Right renal pelvis (tissue), 4 donors: ENCODE measurements at places on chromosomes 2 and 18. TPM values are rescaled to one million over a fixed set of nuclear protein-coding genes. Genes with fewer than 3 reads are reported as not detected.

The ANKRD62 gene
- 0.05 TPM for polyA plus RNA-seq

The SLC38A11 gene
- polyA plus RNA-seq = 15.7 TPM

The CABYR gene
- polyA plus RNA-seq = 6.7 TPM

The GKN1 gene
- polyA plus RNA-seq = not detected

The SAG gene
- polyA plus RNA-seq = 0.08 TPM

The EGR4 gene
- not detected for polyA plus RNA-seq

The CXCR1 gene
- 0.08 TPM for polyA plus RNA-seq

The KCNF1 gene
- polyA plus RNA-seq = 1.2 TPM

The EMILIN1 gene
- 77.5 TPM for polyA plus RNA-seq

The RAX gene
- polyA plus RNA-seq = not detected

The STAT4 gene
- polyA plus RNA-seq = 6.5 TPM

The REG3G gene
- polyA plus RNA-seq = not detected

The DSG4 gene
- polyA plus RNA-seq = not detected

The TMEM169 gene
- polyA plus RNA-seq = 14.0 TPM

The LRPPRC gene
- 121 TPM for polyA plus RNA-seq

The G6PC2 gene
- polyA plus RNA-seq = 0.16 TPM

The MPP4 gene
- 0.17 TPM for polyA plus RNA-seq

The COL4A4 gene
- 45.7 TPM for polyA plus RNA-seq

The DSG1 gene
- polyA plus RNA-seq = 0.04 TPM

The FBXO15 gene
- 7.1 TPM for polyA plus RNA-seq

The SERPINB13 gene
- polyA plus RNA-seq = not detected

The SNORC gene
- 1.3 TPM for polyA plus RNA-seq

The CREG2 gene
- 0.43 TPM for polyA plus RNA-seq

The INHA gene
- 2.0 TPM for polyA plus RNA-seq

The OBSL1 gene
- 143 TPM for polyA plus RNA-seq

The SERPINE2 gene
- 190 TPM for polyA plus RNA-seq

The NEURL3 gene
- 4.8 TPM for polyA plus RNA-seq

The SEC11C gene
- polyA plus RNA-seq = 66.2 TPM

The CCDC85A gene
- polyA plus RNA-seq = 1.3 TPM

The ST6GAL2 gene
- polyA plus RNA-seq = 25.4 TPM

The IL1RL1 gene
- polyA plus RNA-seq = 0.69 TPM

The SYT4 gene
- polyA plus RNA-seq = 0.79 TPM
